ENCODE measurements at places on chromosomes 2 and 18.

- H3K27me3 ChIP-seq: no peaks in the 10 kb centered on the region
- H3K4me3 ChIP-seq: no peak overlapping the region
- no peaks in the 10 kb centered on the region for H3K4me1 ChIP-seq
- H3K36me3 ChIP-seq: no peaks in the 10 kb centered on the region
These were observed 58.8 kb downstream of the ARHGEF33 start for GRCh38 chr2:38948387-38948882.

DNA sequence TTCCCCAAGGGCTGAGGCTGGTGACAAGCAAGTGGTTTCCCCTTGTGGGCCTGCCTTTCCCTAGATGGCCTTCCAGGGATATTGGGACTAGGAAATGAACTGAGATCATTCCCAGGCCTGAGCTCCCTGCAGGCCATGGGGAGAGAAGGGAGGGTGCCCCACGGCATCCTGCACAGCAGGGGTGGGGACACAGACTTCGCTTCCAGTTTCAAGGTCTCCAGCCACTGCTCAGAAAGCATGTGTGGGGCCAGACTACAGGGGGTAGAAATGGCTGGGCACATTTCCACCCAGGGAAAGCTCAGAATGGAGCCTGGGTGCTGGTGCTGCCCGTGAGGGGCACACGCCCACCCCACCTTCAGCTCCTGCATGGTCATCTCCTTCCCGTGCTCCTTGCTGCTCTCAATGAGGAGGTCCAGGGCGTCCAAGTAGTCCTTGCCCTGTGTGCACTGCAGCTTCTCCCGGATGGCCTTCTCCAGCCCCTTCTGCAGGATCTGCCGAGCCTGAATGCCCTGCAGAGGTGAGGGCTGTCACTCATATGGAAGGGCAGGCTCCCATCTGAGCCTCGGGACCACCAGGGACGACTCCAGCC is 13.2 kb downstream of the CYP26B1 start:
- H3K27me3 ChIP-seq: no peaks in the 10 kb centered on the region
- DNase-seq: no peak
- no peak overlapping the region for H3K27ac ChIP-seq
- H3K36me3 ChIP-seq: no peaks in the 10 kb centered on the region
- peaks cover 33% of the 10 kb centered on the region for H3K4me1 ChIP-seq

DNA sequence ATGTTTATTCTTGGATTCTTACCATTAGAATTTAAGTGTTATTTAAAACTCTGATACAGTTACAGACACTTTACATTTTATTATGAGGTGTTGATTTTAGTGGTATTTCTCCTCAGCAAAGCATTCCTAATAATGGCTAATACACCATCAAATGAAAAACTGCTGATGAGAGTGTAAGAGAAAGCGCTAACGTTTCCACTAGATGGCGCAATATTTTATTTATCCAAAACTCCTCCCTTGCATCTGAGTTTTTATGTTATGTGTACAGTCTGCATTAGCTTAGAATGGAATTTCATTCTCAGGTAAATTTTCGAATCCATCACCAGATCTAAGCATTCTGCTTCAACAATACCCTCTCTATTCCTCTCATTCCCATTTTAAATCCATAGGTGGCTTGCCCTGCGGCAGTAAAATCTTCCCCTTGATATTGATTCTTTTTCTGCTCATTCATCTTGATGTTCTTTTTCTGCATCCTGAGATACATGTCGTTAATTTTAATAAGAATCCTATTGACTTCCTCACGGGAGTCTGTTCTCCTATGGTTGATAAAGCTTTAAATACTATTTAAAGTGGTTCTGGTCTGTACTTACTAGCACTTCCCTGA is 53.9 kb downstream of the PRKRA start:
- H3K27ac ChIP-seq: no peak overlapping the region
- no peaks in the 10 kb centered on the region for H3K4me1 ChIP-seq
- DNase-seq: no peak
- H3K27me3 ChIP-seq: no peaks in the 10 kb centered on the region

- peak overlapping the region; percentile 73 for H3K27ac ChIP-seq
- H3K4me1 ChIP-seq: peaks cover 47% of the 10 kb centered on the region
- H3K4me3 ChIP-seq: peak overlapping the region; percentile 5
These were observed 145.6 kb downstream of the AGAP1 start for GRCh38 chr2:235639428-235639773.

DNA sequence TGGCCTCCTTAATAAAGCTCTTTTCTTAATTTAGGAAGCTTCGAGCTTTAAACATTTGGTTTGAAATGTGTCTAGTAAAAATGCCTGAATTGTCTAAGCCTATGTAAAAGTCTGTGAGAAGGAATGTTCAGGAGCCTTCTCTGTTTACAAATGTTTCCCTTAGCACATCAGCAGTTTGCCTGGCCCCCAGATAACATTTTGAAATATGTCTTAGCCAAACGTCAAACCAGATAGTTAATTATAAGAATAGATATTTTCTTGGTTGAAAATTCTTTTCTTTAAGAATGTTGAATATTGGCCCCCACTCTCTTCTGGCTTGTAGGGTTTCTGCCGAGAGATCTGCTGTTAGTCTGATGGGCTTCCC is 498.6 kb downstream of the CCDC85A start:
- H3K27ac ChIP-seq: no peak overlapping the region
- no peak for DNase-seq
- no peak overlapping the region for H3K4me3 ChIP-seq
- no peaks in the 10 kb centered on the region for H3K27me3 ChIP-seq

GRCh38 chr2:130837811-130838565 is 1.3 kb downstream of the ARHGEF4 start:
- H3K36me3 ChIP-seq: no peaks in the 10 kb centered on the region
- no peak for DNase-seq
- no peak overlapping the region for H3K4me3 ChIP-seq
- no peak overlapping the region for H3K27ac ChIP-seq
- peaks cover 10% of the 10 kb centered on the region for H3K4me1 ChIP-seq

DNA sequence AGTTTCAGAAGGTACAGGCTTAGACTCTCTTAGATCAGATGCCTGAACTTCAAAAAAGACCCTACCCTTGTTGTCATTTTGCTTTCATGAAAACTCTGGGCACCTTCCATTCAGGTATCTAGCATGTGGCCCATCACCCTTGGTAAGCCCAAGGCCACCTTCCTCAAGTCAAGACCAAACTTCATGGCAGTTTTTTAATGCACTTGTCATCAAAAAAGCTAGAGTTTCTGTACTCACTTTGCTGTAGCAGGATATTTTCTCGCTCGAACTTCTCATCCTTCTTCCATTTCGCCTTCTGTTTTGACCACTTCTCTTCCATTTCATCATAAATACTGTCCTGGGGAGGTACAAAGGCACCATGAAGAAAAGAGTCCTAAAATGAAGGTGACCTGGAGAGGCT is 48.2 kb downstream of the FLACC1 start:
- H3K27ac ChIP-seq: no peak overlapping the region
- no peaks in the 10 kb centered on the region for H3K27me3 ChIP-seq
- no peak for DNase-seq
- H3K4me3 ChIP-seq: no peak overlapping the region

- no peak overlapping the region for H3K27ac ChIP-seq
- H3K36me3 ChIP-seq: no peaks in the 10 kb centered on the region
- no peaks in the 10 kb centered on the region for H3K4me1 ChIP-seq
- H3K4me3 ChIP-seq: no peak overlapping the region
- no peaks in the 10 kb centered on the region for H3K27me3 ChIP-seq
These were observed 40.6 kb upstream of the ANXA4 start for GRCh38 chr2:69701100-69701945.

DNA sequence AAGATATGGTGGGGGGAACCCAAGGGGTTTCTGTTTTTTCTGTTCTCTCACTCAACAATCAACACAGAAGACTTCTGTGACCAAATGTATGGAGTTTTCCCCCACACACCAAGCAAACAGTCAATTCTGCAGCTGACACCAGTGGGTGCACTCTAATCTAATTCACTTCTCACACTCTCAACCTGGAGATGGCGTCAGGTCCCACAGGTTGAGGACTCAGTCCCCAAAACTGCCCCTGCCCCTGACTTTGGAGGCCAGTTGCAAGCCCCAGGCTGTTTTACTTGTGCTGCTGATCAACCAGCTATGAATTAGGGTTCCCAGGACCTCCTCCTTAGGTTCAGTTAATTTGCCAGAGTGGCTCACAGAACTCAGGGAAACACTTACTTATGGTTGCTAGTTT is 6.2 kb downstream of the RNU2-63P start:
- H3K4me3 ChIP-seq: no peak overlapping the region
- H3K27ac ChIP-seq: no peak overlapping the region
- no peaks in the 10 kb centered on the region for H3K36me3 ChIP-seq
- no peaks in the 10 kb centered on the region for H3K27me3 ChIP-seq
- H3K4me1 ChIP-seq: no peaks in the 10 kb centered on the region

DNA sequence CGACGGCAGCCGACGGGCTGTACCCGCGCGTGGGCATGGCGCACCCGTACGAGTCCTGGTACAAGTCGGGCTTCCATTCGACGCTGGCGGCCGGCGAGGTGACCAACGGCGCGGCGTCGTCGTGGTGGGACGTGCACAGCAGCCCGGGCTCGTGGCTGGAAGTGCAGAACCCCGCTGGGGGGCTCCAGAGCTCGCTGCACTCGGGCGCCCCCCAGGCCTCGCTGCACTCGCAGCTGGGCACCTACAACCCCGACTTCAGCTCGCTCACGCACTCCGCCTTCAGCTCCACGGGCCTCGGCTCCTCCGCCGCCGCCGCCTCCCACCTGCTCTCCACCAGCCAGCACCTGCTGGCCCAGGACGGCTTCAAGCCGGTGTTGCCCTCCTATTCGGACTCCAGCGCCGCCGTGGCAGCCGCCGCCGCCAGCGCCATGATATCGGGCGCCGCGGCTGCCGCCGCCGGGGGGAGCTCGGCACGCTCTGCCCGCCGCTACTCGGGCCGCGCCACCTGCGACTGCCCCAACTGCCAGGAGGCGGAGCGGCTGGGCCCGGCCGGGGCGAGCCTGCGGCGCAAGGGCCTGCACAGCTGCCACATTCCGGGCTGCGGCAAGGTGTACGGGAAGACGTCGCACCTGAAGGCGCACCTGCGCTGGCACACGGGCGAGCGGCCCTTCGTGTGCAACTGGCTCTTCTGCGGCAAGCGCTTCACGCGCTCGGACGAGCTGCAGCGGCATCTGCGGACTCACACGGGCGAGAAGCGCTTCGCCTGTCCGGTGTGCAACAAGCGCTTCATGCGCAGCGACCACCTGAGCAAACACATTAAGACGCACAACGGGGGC is 2.0 kb downstream of the SP9 start:
- H3K36me3 ChIP-seq: no peaks in the 10 kb centered on the region
- H3K27ac ChIP-seq: no peak overlapping the region
- DNase-seq: no peak
- peak overlapping the region; percentile 65 for H3K4me3 ChIP-seq

- DNase-seq: no peak
- no peaks in the 10 kb centered on the region for H3K4me1 ChIP-seq
- no peak overlapping the region for H3K4me3 ChIP-seq
- no peaks in the 10 kb centered on the region for H3K27me3 ChIP-seq
These were observed 38.9 kb downstream of the C1D start for GRCh38 chr2:68023904-68024303.

DNA sequence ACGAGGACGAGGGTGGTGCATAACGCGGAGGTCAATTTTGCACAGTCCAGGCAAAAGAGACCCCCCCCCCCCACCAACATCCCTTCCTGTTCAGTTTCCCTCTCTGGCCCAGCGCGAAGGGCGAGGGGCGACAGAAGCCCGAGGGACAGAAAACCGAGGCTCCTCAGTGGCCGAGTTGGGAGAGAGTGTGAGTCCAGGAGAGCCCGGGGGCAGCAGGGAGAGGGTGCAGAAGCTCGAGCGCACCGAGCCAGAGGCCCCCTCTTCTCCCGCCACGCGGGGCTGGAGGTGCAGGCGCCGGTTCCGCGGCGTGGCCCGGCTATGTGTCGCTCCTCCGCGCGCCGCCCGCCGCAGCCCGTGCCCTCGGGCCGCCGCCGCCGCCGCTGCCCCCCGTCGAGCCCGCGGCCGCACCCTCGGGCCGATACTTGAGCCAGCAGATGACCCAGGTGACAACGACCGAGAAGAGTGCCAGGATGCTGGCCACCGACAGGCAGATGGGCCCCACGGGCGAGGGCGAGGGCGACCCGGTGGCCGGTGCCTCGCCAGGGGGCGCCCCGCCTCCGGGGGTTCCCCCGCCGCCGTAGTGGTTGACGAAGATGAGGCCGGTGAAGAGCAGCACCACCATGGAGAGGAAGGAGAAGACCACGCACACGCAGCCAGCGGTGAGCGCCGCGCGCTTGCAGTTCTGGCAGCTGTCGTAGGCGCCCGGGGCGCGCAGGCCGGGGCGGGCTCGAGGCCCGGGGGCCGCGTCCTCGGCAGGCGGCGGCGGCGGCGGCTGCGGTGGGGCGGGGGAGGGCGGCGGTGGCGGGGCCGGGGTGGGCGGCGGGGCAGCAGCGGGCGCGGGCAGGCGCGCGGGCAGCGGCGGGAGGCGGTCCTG is 20.2 kb upstream of the PAX3 start:
- peaks cover 15% of the 10 kb centered on the region for H3K4me1 ChIP-seq
- H3K36me3 ChIP-seq: no peaks in the 10 kb centered on the region
- no peak overlapping the region for H3K27ac ChIP-seq
- peaks cover 26% of the 10 kb centered on the region for H3K27me3 ChIP-seq

GRCh38 chr2:70796262-70796661 is 5.8 kb upstream of the FIGLA start:
- no peaks in the 10 kb centered on the region for H3K27me3 ChIP-seq
- no peak overlapping the region for H3K4me3 ChIP-seq
- no peaks in the 10 kb centered on the region for H3K4me1 ChIP-seq
- no peaks in the 10 kb centered on the region for H3K36me3 ChIP-seq
- no peak for DNase-seq
- H3K27ac ChIP-seq: no peak overlapping the region

- peak overlapping the region; percentile 11 for H3K4me3 ChIP-seq
- H3K4me1 ChIP-seq: no peaks in the 10 kb centered on the region
- H3K36me3 ChIP-seq: no peaks in the 10 kb centered on the region
- H3K27ac ChIP-seq: no peak overlapping the region
These were observed 60.7 kb upstream of the KIF5C start for GRCh38 chr2:148814143-148814859.

DNA sequence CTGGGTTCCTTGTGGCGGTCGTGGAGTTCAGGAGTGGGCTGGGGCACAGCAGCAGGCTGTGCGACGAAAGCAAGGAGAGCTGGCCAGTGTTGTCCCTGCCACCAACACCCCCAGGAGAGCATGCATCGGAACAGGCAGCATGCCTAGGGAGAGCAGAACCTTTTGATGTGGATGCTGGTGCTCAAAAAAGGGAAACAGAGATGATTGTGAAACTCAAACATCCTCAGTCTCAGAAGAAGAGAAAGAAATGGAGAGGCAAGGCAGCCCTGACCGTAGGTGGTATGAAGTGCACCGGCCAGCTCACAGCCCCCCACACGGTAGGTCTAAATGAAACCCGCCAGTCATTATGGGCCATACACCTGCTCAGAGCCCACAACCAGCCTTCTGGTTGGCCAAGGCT is 253.4 kb downstream of the GBX2 start:
- H3K36me3 ChIP-seq: no peaks in the 10 kb centered on the region
- H3K4me1 ChIP-seq: no peaks in the 10 kb centered on the region
- H3K4me3 ChIP-seq: no peak overlapping the region
- H3K27ac ChIP-seq: no peak overlapping the region
- no peaks in the 10 kb centered on the region for H3K27me3 ChIP-seq
- no peak for DNase-seq

GRCh38 chr2:197477797-197478196 is 21.8 kb downstream of the HSPD1 start:
- H3K4me1 ChIP-seq: no peaks in the 10 kb centered on the region
- no peak overlapping the region for H3K4me3 ChIP-seq
- H3K36me3 ChIP-seq: peaks cover 35% of the 10 kb centered on the region
- H3K27ac ChIP-seq: no peak overlapping the region
